Vagina (tissue), 2 donors: ENCODE measurements at places on chromosomes 13 and 19.

DNA sequence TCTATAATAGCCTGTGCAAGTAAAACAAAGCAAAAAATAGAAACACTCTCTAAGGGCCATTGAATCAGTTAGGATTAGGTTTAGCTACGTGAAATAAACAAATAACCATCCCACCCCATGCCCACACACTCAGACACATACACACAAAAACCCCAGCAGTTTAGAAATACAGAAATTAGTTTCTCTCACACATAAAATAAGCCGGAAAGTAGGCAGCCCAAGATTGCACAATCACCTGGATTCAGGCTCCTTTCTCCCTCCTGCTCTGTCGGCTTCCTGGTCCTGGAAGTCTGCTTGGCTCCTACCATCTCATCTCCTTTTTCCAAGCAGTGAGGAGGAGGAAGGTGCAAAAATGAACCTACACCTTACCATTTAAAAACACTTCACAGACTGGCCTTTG is 22.6 kb upstream of the USP12 start:
- DNase-seq = no peak

DNA sequence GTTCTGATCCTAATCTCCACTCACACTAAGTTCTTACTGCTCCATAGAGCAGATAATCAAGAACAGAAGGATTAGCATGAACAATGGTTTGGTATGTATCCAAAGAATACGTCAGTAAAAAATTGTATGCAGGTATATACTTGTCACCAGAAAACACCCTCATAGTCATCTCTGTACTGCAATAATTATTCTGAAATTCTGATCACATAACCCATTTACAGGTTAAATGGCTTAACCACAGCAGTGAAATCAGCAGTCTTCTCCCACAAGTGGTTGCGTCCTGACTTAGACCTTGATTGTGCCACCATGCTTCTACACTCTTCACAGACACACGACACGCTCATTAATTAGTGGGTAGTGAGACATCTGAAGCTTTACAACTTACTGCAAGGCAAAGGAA is 50.9 kb downstream of the LNX2 start:
- DNase-seq = no peak

- no peak for DNase-seq
These were observed 2.0 kb downstream of the RPL36 start for GRCh38 chr19:5691822-5692722.

- no peak for DNase-seq
These were observed 11.0 kb upstream of the CASP14 start for GRCh38 chr19:15038294-15038693.

DNA sequence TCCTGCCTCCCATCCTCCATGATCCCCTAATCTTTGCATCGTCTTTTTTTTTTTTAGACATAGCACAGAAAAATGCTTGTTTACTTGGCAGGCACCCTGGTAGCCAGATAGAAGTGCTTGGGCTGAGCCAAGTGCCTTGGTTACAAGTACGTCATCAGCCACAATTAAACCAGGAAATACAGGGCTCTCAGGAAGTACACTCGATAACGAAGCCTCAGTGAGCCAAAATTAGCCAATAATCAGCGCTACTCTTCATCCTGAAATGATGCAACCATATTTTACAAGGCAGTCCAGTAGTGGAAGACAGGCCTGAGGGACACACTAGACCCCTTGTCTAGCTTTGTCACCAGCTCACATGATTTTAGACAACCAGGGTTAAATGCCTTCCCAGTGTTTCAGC is 194.0 kb upstream of the NBEA start:
- no peak for DNase-seq

DNA sequence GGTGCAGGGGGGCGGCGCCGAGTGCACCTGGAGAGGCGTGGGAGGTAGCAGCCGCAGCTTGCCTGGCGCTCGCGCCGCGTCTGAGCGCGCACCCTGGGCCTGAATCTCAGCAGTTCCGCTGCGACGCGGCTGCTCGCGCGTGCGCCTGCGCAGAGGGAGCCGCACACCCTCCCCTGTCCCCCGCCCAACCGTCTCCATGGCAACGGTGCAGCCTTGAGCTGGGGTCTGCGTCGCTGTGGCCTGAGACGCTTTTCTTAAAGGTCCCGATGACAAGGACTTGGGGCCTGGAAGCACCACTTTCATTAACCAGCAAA is at the start of gene PNMA8B:
PNMA8B (minus strand) TSS at position 82 of the 314 bp plus-strand sequence. CDS start 402 bp downstream, outside the sequence.
- DNase-seq = no peak

DNA sequence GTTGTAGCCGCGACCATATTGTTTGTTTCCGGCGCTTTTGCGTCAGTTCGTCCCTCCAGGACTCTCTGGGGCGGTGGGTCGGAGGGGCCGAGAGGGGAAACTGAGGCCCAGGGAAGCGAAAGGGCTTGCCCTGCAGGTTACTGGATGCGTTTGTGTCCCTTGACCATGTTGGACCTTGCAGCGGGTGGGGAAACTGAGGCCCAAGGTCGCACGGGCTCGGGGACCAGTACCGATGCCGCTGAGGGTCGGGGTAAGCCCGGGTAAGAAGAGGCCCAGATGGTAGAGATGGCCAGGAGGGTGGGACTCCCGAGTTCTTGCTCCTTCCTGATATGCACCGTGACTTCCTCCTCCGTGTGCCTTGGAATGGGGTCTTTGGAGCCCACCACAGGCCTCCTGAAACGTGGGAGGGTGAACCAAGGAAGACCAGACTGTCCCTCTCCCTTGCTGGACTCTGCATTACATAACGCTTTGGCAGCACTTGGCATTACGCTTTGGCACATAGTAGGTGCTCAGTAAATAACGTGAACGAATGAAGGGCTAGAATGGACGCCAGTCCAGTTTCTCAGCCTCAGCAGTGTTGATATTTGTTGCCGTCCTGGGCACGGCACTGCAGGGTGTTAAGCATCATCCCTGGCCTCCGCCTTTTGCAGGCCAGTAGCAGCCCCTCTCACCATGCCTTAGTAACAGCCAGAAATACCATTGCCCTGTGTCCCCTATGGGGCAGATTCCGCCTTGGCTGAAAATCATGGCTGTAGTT is 743 bp downstream of the CHAF1A start:
- DNase-seq = no peak

- DNase-seq = no peak
These were observed 4.3 kb downstream of the BBC3 start for GRCh38 chr19:47226426-47227351.

- DNase-seq = no peak
These were observed 16.8 kb downstream of the SLAIN1 start for GRCh38 chr13:77714119-77714755.

DNA sequence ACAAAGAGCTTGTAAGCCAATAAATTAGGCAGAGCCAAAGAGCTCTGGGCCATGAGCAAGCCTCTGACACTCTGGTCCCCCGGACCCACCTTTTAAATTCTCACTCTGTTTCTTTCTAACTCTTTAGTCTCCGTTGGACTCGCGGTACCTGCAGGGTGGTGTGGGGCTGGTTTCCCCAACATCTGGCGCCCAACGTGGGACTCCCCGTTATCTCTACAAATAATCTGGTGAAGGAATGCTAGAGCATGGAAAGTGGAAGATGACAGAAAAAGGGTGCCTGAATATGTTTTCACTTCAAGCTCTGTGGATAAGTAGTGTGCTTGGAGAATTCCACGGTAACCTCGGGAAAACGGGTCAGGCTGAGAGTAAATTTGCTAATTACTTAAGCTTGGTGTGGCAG is 36.5 kb upstream of the CYP2B6 start:
- no peak for DNase-seq

DNA sequence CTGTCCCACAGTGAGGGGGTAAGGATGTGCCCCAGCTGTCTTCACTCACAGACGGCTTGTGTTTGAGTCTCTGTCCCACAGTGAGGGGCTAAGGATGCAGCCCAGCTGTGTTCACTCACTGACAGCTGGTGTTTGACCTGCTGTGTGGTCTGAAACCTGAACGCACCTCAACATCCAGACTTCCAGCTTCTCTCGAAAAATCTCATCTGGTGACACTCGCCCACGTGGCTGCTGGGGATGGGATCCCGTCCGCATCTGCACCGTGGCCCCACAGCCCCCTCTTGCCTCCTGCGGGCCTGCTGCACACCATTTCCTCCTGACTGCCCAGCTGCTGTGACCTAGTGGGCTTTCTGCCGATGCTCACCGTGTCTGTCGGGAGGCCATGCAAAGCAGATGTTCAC is 27.3 kb downstream of the CHAF1A start:
- no peak for DNase-seq

DNA sequence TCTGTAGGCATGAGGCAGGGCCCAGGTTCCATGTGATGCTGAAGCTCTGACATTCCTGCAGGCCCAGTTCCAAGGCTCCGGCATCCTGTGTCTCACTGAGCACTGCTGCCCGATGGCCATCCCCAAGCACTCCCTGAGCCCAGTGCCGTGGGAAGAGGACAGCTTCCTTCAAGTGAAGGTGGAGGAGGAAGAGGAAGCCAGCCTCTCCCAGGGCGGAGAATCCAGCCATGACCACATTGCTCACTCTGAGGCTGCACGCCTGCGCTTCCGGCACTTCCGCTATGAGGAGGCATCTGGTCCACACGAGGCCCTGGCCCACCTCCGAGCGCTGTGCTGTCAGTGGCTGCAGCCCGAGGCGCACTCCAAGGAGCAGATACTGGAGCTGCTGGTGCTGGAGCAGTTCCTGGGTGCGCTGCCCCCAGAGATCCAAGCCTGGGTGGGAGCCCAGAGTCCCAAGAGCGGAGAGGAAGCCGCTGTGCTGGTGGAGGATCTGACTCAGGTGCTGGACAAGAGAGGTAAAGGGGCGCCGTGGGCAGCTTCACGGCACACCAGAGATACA is 8.0 kb downstream of the ZSCAN22 start:
- no peak for DNase-seq

GRCh38 chr13:46520166-46520565 is 32.8 kb upstream of the LRCH1 start:
- no peak for DNase-seq

DNA sequence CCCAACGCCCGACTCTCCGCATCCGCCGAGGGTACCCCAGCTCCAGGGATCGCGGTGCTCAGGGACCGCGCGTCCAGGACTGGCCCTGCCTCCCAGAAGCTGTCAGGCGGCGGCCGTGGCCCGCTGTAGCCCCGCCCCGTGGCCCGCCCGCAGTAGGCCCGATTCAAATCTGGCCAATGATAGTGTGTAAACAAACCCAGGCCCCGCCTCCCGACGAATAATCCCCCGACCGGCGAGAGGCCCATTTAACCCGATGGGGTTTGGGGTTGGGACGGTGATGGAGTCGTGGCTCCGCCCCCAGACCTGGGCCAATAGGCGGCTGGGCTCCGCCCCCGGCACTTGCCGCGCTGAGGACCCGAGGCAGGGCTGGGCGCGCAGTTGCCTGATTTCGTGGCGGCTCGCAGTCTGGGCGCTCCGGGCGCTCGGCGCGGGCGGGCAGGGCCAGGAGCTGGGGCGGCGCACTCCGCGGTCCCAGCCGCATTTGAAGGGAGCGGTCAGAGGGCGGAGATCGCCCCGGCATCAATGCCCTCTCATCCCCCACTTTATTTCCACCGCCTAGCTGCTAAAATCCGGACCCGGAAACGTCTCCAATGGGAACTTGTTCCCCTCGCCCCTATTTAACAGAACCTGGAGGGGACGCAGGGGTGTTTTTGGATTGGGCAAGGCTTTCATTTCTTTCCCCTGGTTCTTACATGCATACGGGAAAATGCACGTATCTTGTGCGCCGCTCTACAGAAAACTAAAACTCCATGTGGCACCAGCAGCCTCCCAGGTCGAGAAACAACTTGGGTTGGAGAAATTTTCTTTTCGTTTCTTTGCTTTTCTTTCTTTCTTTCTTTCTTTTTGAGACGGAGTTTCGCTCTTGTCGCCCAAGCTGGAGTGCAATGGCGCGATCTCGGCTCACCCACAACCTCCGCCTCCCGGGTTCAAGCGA is 8.4 kb upstream of the BICRA start:
- DNase-seq = peak; percentile 98

GRCh38 chr13:99886706-99887105 is 84.9 kb downstream of the ZIC5 start:
- DNase-seq = no peak

- DNase-seq = no peak
These were observed 72.0 kb upstream of the KCTD15 start for GRCh38 chr19:33724721-33725060.

- DNase-seq = no peak
These were observed 128.2 kb downstream of the STOML3 start for GRCh38 chr13:38862443-38862842.

DNA sequence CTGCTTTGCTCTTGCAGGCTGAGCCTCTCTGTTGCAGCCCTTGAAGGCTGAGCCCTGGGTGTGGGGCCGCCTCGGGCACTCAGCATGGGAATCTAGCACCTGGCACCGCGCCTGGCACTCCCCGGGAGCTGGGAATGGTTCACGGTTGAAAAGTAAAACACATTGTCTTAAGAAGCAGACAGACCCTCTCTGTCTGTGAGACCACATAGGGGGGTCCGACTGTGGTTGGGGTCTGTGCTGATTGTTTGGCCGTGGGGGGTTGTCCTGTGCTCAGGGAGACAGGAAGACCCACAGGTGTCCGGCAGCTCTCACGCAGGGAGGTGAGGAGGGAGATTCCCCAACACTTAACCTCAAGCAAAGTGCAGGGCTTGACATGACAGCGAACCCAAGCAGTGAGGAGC is 64.8 kb downstream of the SOX1 start:
- DNase-seq = no peak

- no peak for DNase-seq
These were observed 19.1 kb downstream of the PEX11G start for GRCh38 chr19:7469669-7470285.

DNA sequence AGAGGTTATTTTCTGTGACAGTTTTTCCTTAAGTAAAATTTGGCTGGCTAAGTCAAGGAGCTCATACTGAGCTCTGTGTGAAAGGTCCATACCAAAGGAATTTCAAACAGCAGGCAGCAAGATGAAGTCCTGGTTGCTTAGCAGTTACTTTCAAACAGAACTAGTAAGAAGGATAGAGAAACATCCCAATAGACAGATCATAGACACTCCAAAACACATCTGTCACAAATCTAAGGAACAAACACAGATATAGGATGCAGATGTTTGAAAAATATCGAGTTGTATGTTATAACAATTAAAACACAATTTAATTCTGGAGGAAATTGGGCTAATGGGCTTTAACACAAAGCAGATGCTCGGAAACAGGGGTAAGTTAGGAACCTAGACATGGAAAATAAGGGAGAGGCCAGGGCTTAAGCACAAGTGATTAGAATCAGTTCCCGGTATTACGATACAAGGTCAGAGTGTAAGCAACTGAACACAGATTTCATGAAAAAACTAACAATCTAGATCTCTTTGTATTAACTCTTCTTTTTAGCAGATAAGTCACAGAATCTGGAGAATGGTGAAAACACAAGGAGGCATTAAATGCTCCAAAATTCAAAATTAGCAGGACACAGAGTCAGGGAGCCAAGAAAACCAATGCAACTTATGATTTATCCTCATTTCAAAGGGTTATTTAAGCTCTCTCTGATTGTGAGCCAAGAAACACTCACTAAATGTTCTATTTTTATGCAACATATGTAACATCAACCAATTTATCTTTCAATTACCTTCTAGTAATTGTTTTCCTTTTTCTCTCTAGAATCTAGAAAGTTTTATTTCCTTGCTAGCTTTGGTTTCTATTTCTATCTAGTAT is 1992.9 kb upstream of the PCDH20 start:
- no peak for DNase-seq

DNA sequence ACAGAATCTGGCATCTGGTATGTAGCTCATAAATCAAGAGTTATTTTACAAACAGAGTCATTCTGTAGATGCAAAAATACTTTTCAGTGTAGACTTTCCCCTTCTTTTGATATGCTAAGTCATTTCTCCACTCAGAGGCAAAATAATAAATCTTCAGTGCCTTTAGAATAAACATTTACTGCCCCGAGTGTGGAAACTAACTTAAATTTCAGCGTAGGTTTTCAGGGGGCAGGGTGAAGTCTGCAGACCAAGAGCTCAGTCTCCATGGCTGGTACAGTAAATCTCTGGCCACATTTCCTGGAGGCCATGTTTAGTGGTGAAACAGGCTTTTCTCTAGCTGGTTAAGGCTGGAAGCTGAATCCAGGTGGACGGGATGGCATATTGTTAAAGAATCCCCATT is 13.1 kb upstream of the ADPRHL1 start:
- DNase-seq = no peak
